ENCODE measurements at places on chromosomes 6 and 20. TPM values are rescaled to one million over a fixed set of nuclear protein-coding genes. Genes with fewer than 3 reads are reported as not detected.

The EYA4 gene
- total RNA-seq: 0.06 TPM

GRCh38 chr20:44728801-44729443 is 13.8 kb downstream of the CCN5 start:
- DNase-seq: no peak

DNA sequence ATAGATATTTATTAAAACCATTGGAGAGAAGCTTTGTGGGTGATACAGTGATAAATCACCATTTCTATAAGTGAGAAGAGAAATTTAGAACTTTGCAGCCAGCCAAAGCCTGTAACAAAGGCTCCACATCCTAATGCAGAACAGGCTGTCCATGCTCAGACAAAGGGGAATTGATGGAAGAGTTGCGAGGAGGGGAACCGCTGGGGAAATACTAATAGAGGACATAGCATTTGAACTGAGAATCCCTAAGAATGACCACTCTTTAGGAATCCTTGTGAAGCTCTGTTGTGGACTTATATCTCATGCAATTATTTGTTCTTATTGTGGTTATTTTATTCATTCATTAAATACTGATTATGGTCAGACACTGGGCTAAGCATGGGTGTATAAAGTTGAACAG is 167.8 kb downstream of the PHF3 start:
- DNase-seq: no peak

The HEY2 gene
- total RNA-seq: 1.3 TPM

GRCh38 chr20:48735112-48735511 is 92.7 kb downstream of the PREX1 start:
- DNase-seq: no peak

The SEL1L2 gene
- not detected for total RNA-seq

The TPX2 gene
- 7.4 TPM for total RNA-seq

DNA sequence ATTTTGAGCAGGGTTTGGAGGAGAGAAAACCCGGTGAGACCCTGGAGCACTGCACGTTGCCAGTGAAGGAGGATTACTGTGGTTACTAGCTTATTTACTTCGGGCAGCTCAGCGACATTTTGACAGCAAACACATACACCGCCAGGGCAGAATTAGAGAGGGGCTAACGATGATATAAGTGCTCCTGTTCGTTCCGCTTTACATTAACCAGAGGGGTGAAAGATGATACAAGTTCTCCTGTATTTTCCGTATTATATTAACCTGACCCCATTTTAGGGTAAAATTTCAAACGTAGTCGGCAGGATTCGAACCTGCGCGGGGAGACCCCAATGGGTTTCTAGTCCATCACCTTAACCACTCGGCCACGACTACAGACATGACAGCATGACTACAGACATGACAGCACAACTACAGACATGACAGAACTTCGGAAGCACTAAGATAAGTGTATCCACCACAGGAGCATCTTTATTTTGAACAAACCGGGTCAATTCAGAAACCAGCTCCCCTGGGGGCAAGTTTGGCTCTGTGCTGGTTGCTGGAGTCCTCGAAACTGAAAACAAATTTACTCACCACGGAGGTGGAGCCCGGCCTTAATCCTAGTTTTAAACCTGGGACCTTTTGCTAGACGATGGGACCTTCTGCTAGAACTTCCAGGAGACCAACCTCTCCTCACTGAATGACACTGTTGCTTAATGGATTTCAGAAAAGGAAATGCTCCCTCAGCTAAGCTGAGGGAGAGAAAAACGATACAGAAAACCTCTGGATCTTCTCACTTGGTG is 80.4 kb upstream of the ZNF184 start:
- no peak for DNase-seq

GRCh38 chr20:37954626-37955025 is 51.7 kb downstream of the VSTM2L start:
- no peak for DNase-seq

DNA sequence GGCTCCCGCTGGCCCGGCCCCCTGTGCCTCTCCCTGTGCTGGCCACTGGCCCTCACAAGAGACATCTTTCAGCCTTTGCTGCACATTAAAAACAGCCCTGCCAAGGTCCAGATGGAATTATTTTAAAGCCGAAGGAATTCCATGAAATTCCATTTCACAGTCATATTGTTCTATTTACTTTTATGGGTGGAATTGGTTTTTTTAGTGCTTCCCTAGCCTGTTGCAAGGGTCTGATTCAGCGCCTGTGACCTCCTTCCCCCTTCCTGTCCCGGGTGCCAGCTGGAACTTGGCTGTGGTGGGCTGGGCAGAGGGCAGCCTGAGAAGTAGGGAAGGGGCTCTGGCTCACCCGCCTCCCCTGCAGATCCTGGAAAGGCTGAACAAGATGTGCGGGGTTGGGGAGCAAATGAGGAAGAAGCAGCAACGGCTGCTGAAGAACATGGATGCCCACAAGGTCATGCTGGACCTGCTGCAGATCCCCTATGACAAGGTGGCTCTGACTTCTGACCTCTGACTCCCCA is 34.3 kb downstream of the UQCC2 start:
- DNase-seq: no peak

The GGTLC1 gene
- not detected for total RNA-seq

The GATA5 gene
- total RNA-seq: not detected

The SLC17A3 gene
- not detected for total RNA-seq

DNA sequence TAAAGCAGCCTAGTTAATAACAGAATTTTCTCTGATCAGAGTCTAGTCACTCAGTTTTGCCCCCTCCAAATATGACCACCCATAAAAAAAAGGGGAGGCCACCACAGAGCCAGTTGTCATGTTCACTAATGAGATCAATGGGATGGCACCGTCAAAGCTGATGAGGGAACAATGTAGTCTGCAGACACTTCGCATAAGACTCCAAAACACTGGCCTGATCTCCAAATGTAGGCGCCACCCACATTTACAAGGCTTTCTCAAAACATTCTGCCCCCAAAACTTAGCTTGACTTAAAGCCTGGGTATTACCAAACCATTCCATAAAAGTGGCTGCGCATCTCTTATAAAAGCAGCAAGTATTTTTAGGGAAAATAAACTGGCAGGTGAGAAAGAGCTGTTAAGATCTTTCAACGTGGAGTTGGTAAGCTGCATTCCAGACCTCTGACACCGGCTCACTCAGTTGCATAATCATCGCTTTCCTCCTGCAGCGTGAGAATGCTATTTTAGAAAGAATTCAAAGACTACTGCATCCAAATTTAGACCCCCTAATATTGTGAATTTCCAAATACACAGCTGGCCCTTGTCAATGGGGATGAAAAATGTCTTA is 59.3 kb downstream of the TBC1D7 start:
- no peak for DNase-seq

- DNase-seq: no peak
These were observed 75.2 kb downstream of the RAMACL start for GRCh38 chr6:166511316-166511715.

- no peak for DNase-seq
These were observed 283.0 kb upstream of the CDH4 start for GRCh38 chr20:60968853-60969720.

GRCh38 chr6:56652231-56652630 is 9.5 kb upstream of the DST start:
- DNase-seq: no peak

DNA sequence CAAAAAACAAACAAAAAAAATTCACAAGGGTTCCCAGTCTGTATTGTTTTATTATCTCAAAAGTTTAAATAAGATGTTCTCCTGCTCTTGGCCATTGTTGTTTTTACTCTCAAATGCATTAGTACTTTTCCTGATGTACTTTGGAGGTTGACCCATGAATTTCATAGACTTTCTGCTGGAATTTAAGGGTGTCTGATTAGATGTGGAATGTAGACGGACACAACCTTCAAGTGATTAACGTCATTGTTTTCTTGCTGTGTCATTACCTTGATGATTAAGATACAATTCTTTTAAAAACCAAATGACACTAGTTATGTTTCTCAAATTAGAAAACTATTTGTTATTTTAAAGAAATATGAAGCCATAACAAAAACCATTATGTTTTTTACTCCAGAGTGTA is 421.4 kb upstream of the RUNX2 start:
- no peak for DNase-seq

DNA sequence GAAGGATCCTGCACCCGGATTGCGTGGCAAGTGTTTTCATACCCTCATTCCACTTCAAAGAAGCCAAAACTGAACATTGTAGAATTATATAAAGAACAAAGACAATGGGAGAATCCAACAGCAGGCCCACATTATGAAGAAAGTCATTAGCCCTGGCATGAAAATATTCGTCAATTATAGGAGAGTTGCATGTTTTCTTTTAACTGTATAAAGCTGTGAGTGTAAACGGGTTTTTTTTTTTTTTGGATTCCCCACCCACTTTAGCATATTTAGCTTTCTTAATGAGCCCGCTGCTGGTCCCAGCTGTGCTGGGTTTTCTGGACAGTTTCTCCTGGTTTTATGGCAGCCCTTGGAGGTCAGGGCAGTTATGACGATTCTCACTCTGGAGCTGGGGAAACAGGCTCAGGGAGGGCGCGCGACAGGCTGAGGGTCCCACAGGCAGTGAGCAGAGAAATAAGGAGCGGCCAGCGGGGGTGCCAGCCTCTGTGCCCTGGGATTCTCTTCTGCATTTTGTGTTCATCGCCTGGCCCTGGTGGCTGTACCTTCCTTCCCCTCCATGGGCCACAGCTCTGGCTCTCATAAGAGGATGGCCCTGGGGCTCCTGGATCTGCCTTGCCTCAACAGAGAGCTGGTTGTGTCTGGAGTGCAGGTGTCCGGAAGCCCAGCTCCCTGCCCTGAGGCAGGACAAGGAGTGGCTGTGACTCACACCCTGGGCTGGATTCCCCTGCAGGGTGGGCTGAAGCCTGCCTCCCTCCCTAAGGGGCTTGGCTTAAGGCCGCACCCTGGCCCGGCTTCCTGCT is 24.1 kb upstream of the SULF2 start:
- no peak for DNase-seq

DNA sequence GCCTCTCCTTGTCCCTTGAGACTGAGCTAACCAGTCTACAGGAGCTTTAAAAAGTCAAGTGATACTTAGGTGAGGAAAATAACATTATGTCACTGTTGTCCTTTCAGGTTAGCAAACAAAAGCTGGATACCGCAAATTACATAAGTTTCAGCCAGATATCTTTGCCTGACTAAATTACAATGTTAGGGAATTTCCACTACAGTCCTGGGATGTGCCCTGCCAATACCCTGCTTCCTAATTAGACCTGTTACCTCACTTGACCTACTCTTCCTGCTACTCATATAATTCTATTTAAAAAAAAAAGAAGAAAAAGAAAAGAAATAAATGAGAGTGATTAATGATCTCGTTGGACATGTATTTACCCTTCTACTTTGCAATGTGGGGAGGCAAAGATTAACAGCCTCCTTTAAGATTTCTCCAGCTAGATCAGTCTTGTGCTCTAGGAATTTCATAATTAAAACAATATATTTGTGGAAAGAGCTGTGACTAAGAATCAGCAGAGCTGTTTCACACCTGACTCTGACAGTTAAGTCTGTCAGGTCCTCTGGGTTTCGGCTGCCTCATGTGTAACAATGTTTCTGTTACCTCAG is 318.9 kb downstream of the HDGFL1 start:
- DNase-seq: no peak

DNA sequence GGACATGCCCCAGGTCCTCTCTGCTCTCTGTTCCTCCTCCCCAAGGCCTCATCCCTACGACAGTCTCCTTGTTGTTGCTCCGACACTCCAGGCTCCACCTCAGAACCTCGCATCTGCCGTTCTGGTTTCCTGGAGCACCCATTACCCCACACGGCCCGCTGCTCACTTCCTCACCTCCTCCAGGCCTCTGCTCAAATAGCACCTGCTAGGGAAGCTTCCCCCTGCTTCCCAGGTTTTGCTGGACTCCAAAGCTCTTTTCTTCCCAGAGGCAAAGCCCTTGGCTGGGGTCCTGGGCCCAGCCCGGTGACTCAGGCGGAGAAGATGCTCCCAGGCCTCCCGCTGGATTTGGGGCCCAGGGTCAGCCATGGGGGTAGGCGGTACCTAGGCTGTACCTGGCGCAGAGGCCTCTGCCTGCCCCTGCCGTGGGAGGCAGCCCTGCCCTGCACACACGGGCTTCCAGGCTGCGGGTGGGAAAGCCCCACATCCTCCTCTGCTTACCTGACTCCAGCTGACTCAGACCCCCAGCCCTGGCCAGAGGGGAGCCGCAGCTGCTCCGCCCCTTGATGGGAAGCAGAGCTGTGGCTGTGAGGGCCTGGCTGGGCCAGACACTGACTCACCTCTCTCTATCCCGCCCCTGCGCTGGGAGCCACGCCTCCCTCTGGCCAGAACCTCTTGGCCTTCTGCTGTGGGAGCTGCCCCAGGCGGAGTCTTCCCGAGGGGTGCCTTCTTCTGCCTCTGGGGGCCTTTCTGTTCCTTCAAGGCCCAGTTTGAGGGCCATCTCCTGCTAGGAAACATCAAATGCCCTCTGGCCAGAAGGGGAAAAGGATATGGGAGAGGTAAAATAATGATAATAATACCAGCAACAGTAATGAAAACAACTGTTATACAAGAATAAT is 130.5 kb downstream of the CEBPB start:
- DNase-seq: peak; percentile 89

- no peak for DNase-seq
These were observed 16.7 kb upstream of the MAK start for GRCh38 chr6:10854922-10855632.

The EFCAB8 gene
- not detected for total RNA-seq

DNA sequence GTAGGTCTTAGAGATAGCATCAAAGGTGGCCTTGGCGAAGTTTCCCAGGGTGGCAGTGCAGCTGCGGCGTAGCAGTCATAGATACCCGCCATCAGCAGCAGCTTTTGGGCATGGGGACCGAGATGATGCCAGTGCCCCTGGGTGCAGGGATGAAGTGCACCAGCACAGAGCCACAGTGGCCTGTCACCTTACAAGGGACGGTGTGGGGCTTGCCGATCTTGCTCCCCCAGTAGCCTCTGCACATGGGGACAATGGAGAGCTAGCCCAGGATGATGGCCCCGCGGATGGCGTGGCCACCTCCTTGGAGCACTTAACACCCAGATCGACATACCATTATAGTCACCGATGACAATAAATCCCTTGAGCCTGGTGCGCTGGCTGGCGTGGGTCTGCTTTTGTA is 195.5 kb downstream of the ZMYND8 start:
- no peak for DNase-seq

The CDC40 gene
- total RNA-seq: 17.7 TPM

- DNase-seq: no peak
These were observed 25.6 kb downstream of the UTRN start for GRCh38 chr6:144310765-144311164.

GRCh38 chr20:61896058-61896961 is 169.4 kb downstream of the TAF4 start:
- DNase-seq: no peak

DNA sequence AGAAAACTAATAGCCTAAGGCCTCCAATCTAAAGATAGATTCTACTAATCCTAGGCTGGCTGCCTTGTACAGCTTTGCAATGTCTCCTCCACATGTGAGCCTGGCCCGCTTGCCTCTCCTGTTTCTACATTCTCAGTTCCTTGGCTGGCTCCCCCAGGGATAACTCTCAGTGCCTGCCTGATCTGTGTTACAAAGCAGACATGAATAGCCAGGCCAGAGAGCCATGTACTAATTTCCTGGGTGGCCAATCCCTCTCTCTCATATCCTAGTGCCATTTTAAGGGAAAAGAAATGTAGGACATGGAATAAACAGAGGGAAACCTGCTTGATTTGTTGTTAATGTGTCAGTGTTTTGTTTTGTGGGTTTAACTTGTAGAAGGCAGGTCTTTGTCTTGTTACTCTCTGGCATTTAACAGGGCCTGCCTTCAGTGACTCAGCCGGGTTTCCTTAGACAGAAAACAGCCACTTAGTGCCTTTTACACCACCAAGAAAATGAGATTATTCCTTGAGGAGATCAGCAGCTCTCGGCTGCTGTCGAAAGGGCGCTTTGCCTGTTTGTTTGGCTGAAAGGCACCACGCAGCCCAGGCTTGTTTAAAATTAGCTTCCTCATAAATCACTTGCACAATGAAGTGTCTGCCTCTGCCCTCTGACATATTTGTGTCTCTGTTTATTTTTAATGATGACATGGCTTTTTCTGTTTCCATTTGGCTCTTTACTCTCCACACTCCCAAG is 702.7 kb downstream of the MAFB start:
- DNase-seq: peak; percentile 51

All from left colon (tissue), 2 donors.